ENCODE measurements at places on chromosomes 7 and 10.

DNA sequence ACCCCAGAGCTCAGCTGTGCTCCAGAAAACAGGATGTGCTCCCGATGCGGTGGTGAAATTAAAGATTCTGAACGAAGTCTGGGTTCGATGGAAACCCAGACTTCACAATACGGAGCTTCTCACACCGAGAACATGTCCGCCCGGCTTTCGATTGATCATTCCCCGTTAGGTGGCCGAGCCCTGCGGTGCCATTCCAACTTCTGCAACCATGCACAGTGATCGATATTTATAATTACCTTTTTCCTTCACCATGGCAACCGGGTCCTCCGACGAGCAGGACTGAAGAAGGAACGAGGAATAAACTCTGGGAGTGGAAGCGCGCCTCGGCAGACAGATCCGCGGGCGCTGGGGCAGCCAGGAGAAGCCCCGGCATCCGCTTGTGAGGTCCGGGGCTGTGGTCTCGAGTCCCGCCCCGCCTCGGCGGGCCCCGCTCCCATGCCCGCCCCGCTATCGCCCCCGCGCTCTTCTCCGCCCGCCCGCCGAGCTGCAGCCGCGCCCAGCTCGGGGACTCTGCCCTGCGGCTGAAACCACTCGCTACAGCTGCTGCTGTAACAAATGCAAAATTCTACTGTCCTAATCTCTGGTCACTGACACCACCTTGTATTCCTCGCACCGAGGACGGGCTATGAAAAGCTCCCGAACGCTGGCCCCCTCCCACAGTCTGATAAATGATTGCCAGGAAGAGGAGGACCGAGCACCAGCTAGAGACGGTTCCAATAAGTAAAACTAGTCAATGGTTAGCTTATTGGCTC lies 26.2 kb downstream of the ABLIM1 start:
- DNase-seq: no peak

DNA sequence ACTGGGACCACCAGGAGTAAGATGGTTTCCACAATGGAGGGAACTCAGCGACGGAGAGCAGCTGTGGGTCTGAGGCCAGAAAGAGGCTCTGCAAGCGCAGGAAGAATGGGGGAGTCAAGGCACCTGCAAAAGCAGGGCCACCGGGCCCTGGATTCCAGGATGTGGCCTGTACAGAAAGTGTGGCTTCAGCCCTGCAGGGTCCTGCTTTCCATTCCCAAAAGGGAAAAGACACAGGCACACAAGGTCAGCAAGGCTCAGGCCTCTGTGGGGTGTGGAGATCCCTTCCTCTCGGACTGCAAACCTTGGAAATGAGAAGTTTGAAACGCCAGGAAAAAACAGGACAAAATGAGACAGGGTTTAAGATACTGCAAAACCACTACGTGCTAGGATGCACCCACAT lies 232.5 kb downstream of the TNS3 start:
- no peak for DNase-seq

GRCh38 chr7:110090110-110090820 lies 1000.7 kb upstream of the LRRN3 start:
- DNase-seq: no peak

GRCh38 chr7:30430276-30430675 lies 48.3 kb downstream of the NOD1 start:
- DNase-seq: no peak

DNA sequence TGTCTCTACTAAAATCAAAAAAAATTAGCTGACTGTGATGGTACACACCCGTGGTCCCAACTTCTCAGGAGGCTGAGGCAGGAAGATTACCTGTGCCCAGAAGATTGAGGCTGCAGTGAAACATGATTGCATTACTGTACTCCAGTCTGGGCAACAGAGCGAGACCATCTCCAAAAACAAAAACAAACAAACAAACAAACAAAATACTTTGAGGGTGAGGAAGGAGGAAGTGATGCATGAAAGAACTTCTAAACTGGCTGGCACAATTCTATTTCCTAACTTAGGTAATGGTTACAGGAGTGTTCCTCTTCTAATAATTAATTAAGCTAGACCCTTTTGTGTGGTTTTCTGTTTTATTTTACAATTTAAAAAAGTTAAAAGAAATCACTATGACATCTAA lies 15.5 kb downstream of the WAPL start:
- no peak for DNase-seq

- no peak for DNase-seq
These were observed 5.3 kb upstream of the DENND10 start for GRCh38 chr10:119098576-119098975.

GRCh38 chr10:5659702-5660528 lies 6.5 kb downstream of the ASB13 start:
- DNase-seq: no peak

All from stimulated activated CD4-positive, alpha-beta T cell treated with anti-CD3 and anti-CD28 coated beads, Interleukin-1b, Interleukin-23, amount 100 ng/mL, for 1 hour (primary cell).